ENCODE measurements at places on chromosomes 16 and 17.

DNA sequence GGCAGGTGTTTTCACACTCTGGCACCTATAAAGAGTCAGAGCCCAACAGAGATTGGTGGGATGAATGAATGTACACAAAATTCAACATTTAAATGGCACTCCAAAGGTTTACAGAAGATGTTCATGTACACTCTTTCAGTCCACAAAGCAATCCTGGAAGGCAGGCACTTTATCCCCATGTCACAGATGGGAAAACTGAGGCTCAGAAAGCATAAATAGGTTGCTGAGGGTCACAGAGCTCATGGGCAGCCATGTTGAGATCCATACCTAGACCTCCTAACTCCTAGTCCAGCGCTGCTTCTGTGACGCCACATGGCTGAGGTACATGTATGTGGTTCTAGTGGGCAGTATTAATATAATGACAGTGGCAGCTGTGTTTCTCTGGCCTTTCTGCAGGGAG is 157.7 kb upstream of the LHX1 start:
- no peak for DNase-seq

- DNase-seq: no peak
These were observed 367.0 kb upstream of the ERCC4 start for GRCh38 chr16:13552960-13553257.

DNA sequence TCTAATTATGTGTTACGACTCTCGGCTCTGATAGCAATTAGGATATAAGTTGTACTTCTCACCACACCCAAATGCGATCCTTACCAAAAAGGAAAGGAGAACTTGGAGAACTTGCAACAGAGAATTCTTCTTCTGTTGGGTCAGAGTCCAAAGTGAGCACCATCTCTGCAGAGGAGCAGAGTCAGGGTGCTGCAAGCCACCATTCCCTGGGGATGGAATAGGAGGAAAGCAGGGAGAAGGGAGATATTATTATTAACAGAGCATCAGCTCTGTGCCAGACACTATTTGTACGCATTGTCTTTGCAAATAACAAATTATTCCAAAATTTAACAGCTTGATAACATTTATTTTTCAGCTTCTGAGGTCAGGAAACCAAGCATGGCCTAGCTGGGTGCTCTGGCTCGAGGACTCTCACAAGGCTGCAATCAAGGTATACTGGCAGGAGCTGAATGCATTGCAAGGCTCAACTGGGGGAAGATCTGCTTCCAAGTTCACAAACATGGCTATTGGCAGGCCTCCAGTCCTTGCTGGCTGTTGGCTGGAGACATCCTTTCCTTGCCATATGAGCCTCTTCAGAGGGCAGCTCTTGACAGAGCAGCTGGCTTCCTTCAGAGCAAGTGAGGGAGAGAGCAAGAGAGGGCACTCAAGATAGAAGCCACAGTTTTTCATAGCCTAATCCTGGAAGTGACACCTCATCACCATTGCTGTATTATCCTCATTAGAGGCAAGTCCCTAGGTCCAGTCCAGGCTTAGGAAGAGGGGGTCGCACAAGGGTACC is 296.2 kb upstream of the CDH5 start:
- DNase-seq: no peak

- DNase-seq: no peak
These were observed 101.2 kb downstream of the ZNF423 start for GRCh38 chr16:49754495-49755312.

GRCh38 chr16:339680-340079 is 12.8 kb downstream of the AXIN1 start:
- DNase-seq: no peak

- no peak for DNase-seq
These were observed 14.8 kb downstream of the HDAC5 start for GRCh38 chr17:44108440-44109311.
